NCI-H1694 (cell line): ENCODE measurements at places on chromosomes 12 and 14.

DNA sequence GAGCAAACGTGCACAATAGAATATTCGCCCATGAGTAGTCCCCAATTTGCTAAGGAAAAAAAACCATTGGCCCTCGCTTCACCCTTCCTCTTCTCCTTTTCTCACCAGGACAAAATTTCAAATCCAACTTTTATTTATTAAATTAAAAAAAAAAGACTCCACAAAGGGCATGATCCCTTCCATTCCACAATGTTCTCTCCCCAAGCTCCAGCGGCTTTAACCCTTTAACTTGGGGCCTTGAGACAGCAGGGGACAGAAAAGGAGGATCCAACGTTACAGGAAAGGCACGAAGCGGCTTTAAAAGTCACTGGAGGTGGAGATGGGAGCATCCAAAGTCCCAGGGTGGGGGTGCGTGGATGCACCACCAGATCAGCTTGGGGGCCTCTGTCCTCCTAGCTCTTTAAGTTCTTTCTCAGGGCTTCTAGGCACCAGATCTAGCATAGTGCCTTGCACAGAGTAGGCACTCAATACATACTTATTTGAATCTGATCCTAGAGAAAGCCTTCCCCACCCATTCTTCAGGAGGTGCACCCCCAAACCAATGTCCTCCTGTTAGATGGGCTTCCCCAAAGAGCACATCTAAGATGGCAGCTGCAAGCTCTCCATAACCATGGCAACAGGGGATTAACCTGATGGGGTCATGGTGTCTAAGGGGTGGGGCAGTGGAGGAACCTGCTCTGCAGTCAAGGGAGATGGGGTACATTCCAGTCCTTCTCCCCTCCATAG is 5.2 kb upstream of the AAAS start:
- DNase-seq = no peak

- DNase-seq = no peak
Measured at GRCh38 chr12:104219908-104220404, 4.4 kb downstream of the TXNRD1 start.

DNA sequence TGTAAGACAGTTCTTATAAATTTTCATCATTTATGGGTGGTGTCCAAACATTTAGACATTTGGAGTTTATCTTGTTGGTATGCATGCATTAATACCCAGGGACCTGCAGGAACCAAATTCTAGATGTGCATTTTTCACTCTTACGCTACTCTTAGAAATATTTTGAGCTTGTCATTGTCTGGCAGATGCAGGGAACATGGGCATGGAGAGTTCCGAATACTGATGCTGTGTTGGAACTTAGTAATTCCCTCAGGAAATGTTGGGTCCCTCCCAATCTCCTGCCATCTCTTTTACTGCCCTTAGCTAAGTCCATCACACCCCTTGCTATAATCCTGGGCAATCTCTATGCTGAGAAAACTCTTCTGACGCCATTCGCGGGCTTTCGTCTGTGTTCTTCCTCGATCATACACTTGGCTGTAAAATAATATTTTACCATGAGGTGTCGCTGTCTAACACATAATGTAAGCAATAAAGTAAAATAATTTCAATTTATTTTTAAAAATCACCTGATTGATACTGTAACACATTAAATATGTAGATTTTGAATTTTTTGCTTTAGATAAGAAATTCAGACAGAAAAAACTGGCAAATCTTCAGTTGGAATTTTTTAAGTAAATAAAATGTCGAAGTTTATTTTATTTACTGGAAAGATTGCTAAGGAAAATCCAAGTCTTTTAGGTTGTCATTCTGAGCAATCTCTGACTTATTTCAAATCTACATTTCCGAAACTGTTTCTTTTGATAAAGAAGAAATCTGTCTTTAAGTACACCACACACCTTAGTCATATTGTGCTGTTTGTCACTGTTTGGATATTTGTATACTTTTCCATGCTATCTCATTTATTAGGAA is 304.1 kb upstream of the SSTR1 start:
- peak; percentile 65 for DNase-seq

DNA sequence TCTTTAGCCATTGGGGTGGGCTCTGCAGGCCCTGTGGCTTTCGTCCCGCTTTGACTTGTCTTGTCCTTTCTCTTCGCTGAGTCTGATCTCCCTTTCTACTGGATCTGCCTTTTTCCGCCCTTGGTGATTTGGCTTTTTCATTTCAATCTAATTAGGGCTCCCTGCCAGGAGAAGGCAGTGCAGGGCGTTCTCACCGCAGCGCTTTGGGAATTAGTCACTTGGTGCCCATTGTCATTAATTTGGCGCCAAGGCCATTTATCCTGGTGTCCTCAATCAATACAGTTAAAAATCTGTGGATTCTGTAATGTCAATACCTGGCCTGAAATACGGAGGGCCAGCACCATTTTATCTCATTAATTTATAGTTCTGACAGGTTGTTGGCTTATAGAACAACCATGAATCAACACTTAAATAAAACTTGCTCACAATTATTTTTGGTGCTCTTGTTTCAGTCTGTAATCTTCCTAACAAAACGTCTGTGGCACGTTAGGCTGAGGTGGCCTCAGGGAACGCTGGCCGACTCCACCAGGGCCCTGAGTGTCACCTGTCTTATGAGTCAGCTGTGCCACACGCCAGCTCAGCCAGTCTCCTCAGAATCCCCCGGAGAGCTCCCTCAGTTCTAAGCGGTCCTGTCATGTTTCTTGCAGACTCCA is 115.7 kb downstream of the BEGAIN start:
- DNase-seq = peak; percentile 38

- DNase-seq = no peak
Measured at GRCh38 chr14:38561657-38562056, 305.8 kb upstream of the CLEC14A start.

- DNase-seq = no peak
Measured at GRCh38 chr14:53260286-53260685, 107.2 kb upstream of the DDHD1 start.

- DNase-seq = no peak
Measured at GRCh38 chr14:80223696-80224465, 12.6 kb upstream of the DIO2 start.

DNA sequence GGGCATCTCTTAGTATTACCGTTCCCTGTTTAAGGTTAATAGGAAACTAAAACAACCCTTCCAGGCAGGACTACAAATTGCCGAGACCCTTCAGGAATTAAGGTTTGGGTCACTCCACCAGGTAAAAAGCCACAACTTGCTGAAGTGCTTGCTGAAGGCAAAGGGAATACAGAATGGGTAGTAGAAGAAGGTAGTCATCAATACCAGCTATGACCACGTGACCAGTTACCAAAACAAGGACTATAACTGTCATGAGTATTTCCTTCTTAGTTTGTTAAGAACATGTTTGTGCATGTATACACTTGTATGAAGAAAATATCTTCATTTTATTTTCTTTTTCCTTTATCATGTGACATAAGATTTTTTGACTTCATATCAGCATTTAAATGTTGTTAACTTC is 578.7 kb upstream of the FBXO33 start:
- DNase-seq = no peak

GRCh38 chr14:75803765-75804164 is 142.7 kb downstream of the TTLL5 start:
- no peak for DNase-seq

- no peak for DNase-seq
Measured at GRCh38 chr12:65389436-65389835, 111.0 kb downstream of the MSRB3 start.

- no peak for DNase-seq
Measured at GRCh38 chr12:89311703-89312293, 40.5 kb downstream of the DUSP6 start.

- DNase-seq = no peak
Measured at GRCh38 chr12:69068448-69068847, 135.5 kb upstream of the CPM start.

DNA sequence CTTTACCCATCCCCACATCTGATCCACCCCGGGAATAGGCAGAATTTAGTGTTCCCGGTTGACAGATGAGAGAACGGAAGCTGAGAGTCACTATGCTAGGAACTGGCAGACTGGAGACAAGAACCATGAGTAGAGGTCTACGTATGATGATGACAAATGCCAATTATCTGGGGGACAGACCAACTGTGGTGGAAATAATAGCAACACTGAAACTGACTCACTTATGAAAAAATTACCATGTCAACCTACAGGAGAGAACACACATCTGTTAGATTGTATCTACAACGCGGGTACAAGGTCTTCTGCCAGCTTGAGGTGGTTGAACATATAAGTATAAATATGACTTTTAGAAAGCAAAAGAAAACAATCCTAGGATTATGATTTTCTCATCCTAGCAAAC is 15.4 kb upstream of the SELPLG start:
- DNase-seq = no peak

GRCh38 chr12:57458665-57459054 is 925 bp upstream of the GLI1 start:
- DNase-seq = no peak

DNA sequence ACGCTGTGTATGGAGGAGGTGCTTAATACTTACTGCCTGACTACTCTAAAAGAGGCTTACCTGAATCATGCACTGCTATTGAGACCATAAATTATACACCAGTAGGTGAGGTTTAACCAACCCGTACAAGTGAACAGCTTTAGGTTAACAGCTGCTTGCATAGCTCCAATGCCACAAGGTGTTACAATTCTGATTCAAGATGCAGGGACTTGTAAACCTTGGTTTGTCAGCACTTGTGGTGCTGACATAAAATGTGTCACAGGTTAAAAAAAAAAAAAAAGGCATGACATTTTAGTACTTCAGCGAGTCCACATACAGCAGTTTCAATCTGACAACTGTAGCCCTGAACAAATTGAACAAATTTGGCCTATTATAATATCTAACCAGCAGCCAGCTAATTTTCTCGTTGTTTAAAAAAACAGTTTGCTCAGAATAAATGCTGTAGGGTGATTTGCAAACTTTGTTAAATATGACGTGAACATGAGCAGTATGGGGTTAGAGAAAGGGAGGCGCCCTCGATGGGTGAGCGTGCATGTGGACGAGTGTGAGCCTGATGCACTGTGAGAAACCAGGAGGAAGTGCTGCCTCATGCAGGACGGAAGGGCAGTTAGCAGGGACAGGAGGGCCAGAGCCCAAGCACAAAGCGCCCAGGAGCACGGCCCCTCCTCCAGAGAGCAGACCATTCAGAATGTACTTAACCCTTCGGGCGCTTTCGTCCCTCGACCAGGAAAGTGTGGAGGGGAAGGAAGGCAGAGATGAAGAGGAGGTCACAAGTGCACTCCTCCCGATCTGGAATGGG is 44.7 kb downstream of the TCHP start:
- no peak for DNase-seq

DNA sequence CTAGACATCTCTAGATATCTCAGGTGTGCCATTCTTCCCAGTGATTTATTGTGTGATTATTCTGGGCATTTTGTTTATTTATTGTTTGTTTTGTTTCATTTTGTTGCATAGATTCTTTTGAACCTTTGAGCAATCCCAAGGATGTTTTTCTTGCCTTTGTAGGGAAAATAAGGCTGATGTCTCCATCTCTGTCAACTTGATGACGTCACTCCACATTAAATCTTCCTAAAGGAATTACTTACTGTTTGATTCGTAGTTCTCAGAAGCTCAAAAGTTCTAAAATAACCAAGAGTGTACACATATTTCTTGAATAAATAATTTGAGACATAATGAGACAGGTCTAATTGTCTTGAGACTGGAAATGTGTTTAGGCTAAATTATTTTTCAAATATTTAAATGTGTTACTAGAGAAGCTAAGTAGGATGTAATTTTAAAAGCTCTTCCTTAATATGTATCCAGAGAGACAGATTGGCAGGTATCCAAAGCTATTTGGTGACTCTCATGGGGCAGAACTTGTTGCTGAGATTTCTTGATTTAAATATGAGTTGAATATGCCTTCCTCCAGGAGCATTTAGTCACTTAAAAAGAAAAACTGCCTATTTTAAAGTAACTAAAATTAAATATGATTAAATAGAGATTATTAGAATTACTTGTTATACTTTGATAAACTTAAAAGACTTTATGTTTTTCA is 128.7 kb downstream of the CNTN1 start:
- DNase-seq = no peak

- peak; percentile 38 for DNase-seq
Measured at GRCh38 chr14:89899917-89900663, 54.4 kb downstream of the EFCAB11 start.

- no peak for DNase-seq
Measured at GRCh38 chr12:58196971-58197370, 255.6 kb downstream of the ATP23 start.

DNA sequence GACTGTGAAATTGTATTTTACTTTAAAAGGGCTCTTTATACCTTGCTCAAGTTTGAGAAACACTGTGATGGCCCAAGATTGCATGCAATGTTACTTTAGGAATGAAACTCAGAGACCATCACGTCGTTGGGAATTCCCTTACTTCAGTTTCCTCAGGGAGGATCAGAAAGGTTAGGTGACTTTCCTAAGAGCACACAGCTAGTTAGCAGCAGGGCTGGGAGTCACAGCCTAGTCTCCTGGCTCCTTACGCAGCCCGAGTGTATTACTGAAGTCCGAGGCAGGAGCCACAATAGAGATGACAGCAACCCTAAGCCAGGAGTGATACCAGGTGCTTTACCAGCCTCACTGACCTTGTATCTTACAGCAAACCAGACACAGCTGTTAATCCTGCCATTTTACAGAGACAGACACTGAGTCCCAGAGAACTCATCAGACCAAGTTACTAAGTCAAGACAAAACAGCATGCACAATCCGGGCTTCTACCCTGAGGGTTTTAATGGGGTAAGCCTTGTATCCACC is 67.0 kb downstream of the RBM19 start:
- DNase-seq = no peak

- no peak for DNase-seq
Measured at GRCh38 chr12:93126069-93126474, 197.0 kb upstream of the EEA1 start.

DNA sequence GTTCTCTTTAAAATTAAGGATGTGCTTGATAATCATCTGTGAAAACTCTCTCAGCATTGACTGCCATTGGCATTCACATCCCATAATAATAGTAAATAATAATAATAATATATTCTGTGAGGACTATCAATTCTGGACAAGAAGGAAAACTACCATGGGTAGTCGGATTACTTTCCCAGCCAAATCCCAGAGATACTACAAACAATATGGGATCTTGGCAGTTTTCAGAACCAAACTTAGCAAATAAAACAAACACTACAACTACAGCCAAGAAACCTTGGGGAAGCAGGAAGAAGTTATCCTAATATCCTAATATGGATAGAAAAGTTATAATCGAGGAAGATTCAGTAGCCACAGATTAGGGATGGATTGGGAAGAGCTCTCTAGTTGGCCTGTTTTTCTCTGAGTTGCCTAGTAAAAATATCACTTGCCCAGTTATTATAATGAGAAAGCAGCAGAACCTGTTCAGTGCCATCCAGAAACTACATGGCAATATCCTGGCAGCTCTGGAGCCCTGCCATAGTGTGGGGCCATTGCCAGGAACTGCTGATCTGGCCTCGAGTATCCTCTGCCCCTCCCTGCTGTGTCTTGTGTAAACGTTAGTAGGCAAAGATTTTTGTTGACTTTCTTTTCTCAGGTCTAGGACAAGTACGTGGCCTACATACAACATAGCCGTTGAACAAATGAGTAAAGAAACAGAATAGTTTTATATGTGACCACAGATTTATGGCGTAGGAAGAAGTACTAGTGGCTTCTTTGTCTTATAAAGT is 193.5 kb downstream of the SLC2A13 start:
- DNase-seq = no peak
